BE2C (cell line): ENCODE measurements at places on chromosomes 5 and 9.

DNA sequence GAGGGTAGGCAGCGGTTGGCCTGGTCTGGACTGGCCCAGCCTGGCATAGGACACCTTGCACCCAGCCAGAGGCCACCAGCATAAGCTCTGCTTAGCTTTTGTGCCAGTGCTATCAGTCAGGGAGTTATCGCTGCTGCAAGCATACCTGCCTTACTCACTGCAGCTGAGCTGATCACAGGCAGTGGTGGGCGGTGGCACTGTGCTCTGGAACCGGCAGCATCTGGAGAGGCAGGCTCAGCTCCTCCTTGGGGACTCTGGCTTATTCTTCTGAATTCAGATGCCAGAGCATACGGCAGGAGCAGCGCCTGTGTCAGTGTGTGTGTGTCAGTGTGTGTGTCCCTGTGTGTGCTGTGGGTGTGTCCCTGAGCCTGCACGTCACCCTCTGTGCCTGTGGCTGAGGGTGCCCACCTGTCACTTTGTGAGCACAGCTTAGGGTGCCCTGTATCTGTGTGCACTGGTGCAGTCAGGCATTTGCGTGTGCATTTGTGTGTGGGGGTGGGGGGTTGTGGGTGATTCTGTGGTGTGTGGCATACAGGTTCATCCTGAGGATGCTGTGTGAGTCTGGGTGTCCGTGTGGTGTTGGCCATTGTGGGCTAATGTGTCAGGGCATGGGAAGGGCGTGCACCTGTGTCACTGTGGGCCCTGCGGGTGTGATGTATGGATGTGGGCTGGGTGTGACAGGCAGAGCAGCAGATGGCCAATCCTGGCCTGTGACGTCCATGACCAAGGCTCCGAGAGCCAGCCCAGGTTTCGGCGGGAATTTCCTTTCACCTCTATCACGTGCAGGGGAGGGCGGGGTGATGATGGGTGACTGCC is 23.5 kb downstream of the LMX1B start:
- no peak for DNase-seq

DNA sequence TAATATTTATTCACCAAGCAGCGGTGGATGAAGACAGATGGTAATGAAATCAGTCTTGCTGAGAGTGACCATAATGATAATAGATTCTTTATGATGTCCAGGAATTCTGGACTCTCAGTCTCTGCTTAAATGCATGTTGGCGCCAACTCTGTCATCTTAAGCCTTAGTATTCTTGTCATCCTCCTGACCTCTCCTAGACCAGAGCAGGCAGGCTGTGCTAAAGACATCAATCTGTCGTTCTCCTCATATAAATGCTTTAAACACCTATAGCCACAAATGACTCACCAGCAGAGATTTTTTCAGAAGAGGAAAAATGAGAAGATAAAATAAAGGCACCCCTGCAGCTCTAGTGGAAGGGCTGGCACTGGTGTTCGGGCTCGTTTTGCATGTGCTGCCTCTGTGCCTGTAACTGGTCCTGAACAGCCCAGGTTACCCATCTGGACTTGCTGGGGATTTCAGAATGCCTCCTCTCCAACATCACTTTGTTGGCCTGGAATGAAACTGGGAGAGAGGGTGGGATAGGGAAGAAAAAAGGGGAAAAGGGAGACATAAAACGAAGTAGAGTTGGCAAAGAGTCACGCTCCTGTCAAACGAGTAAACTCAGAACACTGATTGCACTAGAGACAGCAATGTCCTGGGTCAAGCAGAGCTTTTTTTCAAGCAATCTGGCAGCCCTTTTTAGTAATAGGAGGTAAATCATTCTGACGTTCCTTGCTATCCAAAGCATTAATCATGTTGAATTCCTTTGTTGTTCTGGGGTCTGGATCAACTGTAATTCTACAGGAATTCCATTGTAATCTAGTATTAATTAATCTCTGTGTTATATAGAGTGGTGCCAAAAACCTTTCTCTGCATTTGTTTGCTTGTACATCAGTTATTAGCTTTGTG is 195.5 kb upstream of the CLINT1 start:
- no peak for DNase-seq

DNA sequence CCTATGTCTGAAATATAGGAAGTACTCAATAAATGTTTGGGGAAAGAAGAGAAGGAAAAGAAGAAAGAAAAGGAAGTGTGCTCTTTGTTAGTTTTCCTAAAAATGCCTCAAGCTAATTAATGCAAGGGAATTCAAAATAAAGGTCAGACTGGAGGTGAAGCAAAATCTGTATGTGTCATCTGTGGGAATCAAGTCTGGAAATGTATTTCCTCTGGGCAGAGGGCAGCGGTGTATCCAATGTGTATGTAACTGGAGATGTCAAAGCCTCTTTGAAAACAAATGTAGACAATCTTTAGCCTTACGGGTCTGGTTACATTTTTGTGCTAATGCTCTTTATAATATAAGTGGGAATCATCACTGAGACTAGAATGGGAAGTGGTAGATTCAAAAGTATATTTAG is 471.4 kb downstream of the MAN2A1 start:
- no peak for DNase-seq

GRCh38 chr9:112868461-112868860 is 22.2 kb downstream of the SLC46A2 start:
- no peak for DNase-seq

DNA sequence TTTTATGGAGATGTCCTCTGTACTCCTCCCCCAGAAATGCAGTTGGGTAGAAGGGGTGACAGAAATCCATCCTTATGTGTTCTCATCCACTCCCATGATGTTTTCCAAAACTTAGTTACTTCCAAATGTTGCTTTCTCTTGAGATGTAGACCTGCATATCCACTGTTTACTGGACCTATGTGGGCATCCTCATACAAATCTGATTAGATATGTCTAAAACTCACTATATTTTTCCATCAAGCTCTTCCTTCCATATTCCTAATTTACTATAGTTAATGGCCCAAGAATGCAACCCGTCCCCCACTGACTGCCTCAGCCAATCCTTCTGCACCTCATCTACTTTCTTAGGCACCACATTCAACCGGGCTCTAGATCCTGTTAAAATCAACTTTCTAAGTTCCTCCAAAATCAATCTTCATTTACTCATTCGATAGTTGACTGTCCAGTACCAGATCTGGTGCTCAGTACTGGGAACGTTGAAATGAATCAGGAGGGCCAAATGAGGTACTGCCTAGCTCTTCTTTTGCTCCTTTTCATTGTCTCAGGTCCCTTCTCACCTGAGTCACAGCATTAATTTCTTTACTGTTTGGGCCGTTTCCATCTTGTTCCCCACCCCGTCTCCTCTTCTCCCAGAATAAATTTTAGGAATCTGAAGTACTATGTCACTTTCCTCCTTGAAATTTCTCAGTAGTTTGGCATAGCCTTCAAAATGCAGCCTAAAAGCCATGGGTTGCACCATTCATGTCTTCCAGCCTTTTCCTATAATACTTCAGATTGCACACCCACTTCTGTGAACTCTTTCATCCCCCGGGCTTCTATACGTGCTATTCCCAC is 7.9 kb downstream of the PLK2 start:
- DNase-seq: no peak

- DNase-seq: peak; percentile 74
Observed at GRCh38 chr9:108468364-108468763, 387.4 kb downstream of the ACTL7B start.

DNA sequence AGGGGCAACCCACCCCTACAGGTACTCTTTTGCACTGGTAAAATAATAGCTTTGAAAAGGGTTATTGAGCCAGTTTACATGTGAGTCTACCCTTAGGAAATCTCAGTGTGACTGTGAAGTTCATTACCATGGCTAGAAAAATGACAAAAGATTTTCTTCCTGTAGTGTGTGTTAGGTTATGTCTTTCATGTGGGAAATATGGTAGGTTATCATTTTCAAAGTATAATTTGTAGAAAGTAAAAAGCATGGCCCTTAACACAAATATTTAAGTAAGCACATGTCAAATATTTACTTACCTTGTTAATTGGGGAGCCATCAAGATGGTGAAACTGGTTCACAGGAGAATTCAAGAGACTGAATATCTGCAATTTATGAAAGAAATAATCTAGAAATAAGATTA is 37.3 kb upstream of the PLPP1 start:
- DNase-seq: no peak

DNA sequence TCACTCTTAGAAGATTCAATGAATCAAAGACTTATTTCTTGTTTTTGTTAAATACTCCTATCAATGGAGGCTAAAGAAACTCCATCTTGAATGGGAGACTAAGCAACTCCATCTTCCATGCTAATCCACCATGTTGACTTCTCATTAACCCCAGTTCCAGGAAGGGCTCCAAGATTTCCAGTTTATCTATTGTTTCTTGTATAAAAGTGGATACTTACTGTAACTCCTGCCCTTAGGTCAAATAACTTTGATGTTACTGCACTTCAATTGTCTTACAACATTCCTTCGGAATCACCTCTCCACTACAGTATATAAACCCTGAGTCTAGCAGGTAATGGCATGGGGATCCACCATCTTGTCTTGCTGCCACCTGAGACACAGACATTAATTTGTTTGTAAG is 63.0 kb downstream of the PUM3 start:
- DNase-seq: no peak

DNA sequence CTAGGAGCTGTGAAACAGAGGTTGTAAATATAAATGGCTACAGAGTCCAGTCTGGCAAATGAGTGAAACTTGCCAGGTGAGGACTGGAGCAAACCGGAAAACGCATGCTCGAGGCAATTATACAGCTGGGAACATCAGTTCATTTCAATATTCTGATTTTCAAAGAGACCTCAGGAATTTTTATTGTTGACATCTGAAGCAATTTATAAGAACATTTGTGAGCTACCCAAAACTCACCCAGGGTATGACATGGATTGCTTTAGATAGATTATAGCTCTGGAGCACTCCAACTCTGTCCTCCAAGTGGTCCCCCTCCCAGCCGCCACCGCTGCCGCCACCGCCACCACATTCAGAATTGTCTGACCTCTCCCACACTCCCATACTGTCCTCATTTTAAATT is 84.6 kb upstream of the GRAMD2B start:
- no peak for DNase-seq

DNA sequence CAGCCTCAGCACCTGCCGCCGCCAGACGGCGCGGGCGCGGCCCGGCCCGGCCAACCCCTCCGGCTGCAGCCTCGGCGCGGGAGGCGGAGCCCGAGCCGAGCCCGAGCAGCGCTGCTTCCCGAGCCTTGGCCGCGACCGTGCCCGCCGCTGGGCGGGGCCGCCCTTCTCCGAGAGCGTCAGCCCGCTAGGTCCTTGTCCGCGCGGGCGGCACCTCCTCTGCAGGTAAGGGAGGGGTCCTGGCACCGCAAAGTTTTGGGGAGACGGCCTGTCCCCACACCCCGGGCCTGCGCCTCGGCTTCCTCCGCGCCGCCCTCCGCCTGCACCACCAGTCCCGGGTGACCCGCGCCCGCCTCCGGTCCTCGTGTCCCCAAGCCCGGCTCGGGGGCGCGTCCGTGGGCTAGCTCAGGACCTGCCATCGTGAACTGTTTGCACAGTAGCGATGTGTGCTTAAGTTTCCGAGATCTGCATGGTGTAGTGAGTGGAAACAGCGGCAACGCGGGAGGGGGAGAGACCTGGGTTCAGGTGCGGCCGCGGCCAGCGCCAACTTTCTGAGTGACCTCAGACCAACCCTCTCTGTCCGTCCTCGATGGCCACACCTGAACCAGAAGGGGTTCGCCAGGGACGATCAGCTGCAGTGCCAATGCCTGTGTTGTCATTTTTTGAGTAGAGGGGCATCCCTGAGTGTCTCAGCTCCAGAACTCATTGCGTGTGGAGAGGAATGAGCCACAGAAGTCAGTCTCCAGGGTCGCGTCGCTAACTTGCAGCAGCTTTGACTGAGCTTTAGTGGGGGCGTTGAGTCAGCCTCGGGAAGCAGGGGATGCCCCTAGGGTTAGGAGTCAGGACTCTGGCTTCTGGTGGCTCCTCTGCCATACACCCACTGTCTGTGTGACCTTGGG is at the start of gene FRMPD1:
Gene FRMPD1 (plus strand): TSS at position 82 of the 896 bp plus-strand sequence. CDS start 41,688 bp downstream, outside the sequence.
- DNase-seq: peak; percentile 89
